OCI-LY7 (cell line): ENCODE measurements at places on chromosomes 6 and 20. TPM values are rescaled to one million over a fixed set of nuclear protein-coding genes. Genes with fewer than 3 reads are reported as not detected.

Gene SNPH
- not detected in 2 replicates for total RNA-seq

Gene LHFPL5
- total RNA-seq, result not detected in 2 replicates

DNA sequence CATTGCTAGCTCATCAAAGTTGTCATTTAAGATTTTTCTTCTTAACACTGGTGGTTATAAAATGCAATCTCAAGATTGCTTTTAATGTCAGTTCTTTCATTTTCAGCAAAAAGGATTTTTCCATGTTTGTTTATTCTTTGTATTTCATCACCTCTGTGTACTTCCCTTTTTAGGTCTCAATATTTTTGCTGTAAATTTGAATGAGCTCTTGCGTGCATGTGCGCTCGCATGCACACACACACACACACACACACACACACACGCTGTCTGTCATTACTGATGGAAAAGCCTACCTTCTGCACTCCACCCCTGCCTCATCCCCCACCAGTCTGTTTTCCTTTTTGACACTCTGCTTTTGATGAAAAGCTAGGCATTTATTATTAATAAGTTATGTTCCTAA is 85.3 kb upstream of the FYN start:
- DNase-seq, result no peak

DNA sequence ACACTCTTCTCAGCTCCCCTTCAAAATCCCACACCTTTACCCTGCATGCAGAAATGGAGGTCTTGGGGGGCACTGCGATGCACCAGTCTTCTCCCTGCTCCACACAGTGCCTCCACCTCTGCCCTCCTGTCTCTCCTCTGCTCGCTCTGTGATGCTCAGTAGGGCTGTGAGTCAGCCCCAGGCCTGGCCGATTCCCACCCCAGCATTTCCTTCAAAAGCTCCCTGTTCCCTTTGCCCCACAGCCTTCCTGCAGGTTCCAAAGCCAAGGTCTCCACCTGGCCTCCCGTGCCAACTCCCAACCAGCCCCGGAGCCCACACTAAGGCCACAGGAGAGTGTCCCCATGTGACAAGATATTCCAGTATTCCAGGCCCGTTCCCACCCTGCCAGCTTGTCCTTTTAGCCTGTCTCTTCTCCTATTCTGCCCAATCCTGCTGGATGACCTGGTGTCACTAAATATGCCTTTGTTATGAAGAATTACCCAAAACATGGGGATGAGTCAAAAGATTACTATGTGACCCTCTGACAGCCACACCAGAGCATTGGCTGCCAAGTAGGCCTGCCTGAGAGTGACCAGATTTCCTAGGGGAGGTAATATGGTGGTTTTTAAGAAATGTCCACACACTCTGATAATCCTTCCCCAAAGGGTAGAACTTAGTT is 118.9 kb upstream of the NXT1 start:
- no peak for DNase-seq

Gene FOXP4
- total RNA-seq, result 26.3 and 26.7 TPM in 2 replicates

DNA sequence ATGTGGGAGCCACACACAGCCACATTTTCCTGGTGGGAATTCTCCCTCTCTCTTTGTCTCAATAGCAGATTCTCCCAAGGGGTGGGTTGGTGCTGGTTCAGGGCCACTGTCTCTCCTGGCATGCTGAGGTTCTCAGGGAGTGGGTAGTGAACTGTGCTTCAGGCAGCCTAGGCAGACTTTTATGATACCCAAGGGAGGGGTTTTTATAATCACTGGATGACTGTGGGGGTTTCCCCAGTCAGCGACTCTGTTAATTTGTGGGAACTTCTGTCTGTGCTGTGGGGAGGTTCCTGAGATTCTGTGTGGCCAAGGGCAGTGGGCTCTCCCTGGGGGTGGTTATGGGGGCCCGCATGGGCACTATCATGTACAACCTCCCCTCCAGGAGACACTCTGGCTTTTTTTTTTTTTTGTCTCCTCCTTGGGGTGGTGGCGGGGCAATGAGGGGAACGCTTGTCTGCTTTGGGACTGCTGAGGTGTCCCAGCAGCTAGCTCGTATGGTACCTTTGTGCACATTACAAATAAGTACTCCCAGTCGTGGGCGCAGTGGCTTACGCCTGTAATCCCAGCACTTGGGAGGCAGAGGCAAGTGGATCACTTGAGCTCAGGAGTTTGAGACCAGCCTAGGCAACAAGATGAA is 10.0 kb downstream of the PTK7 start:
- DNase-seq, result no peak

GRCh38 chr20:17710379-17711266 is 10.9 kb downstream of the BANF2 start:
- DNase-seq, result no peak

Gene ZNF512B
- 13.6 and 14.3 TPM in 2 replicates for total RNA-seq

Gene C20orf202
- total RNA-seq, result not detected in 2 replicates

GRCh38 chr6:106249658-106250057 is 75.9 kb downstream of the ATG5 start:
- DNase-seq, result no peak

Gene VGLL2
- not detected in 2 replicates for total RNA-seq

DNA sequence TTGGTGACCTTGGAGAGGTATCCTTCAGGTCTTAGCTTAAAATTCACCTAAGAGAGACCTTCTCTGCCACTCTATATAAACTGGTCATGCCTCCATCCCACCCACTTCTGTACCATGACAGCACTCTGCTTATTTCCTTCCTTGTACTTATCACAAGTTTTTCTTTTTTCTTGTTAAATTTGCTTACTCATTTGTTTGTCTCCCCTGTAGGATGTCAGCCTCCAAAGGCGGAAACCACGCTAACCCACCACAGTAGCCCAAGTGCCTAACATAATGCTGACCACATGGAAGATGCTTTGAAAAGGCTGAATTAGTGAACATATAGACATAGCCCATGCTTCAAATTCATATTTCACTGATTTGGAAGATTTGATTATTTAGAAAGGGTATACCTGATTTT is 5.4 kb downstream of the BMP6 start:
- DNase-seq, result no peak

DNA sequence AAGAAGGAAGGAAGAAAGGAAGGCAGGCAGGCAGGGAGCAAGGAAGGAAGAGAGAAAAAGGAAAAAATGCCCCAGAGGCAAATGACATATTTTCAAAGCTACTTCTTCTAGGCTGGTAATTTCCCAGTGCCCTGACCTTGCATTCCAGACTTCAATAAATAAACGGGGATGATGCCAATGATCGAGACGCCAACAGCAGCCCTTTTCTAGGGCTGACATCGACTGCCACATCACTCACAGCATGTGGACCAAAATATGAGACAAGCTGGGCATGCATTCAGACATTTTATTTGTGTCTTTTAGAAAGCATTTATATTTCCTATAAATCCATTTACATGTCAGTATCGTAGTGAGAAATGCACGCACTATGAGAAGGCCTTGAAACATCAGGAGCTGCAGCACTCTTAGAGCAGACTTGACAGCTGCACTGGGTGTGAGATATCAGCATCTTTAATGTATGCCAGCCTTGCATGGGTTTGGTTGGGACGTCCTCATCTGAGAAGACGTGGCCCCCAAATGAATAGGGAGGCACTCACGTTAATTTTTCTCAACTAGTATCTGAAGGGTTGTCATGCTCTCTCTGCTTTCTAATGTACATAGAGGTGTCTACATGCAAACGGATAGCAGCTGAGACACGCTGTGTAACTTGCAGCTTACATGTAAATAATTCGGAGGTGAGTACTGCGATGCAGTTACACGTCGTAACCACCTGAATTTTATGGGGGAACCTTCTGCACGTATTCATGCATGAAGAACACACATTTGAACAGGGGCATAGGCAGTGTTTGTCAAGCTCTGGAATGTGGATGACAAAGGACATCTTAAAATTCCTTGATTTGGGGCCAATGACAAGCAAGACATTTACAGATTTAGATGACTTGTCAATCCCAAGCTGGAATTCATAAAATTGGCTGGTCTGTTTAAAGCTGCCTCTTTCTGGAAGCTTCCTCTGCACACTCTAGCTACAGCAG is 149.1 kb upstream of the AGPAT4 start:
- DNase-seq, result no peak

- DNase-seq, result no peak
These were observed 30.2 kb upstream of the NNAT start for GRCh38 chr20:37490663-37491350.

DNA sequence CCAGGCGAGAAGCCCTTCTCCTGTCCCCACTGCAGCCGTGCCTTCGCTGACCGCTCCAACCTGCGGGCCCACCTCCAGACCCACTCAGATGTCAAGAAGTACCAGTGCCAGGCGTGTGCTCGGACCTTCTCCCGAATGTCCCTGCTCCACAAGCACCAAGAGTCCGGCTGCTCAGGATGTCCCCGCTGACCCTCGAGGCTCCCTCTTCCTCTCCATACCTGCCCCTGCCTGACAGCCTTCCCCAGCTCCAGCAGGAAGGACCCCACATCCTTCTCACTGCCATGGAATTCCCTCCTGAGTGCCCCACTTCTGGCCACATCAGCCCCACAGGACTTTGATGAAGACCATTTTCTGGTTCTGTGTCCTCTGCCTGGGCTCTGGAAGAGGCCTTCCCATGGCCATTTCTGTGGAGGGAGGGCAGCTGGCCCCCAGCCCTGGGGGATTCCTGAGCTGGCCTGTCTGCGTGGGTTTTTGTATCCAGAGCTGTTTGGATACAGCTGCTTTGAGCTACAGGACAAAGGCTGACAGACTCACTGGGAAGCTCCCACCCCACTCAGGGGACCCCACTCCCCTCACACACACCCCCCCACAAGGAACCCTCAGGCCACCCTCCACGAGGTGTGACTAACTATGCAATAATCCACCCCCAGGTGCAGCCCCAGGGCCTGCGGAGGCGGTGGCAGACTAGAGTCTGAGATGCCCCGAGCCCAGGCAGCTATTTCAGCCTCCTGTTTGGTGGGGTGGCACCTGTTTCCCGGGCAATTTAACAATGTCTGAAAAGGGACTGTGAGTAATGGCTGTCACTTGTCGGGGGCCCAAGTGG is 5.3 kb downstream of the SNAI1 start:
- DNase-seq, result no peak

Gene MYH7B
- total RNA-seq, result 0.63 and 0.70 TPM in 2 replicates

DNA sequence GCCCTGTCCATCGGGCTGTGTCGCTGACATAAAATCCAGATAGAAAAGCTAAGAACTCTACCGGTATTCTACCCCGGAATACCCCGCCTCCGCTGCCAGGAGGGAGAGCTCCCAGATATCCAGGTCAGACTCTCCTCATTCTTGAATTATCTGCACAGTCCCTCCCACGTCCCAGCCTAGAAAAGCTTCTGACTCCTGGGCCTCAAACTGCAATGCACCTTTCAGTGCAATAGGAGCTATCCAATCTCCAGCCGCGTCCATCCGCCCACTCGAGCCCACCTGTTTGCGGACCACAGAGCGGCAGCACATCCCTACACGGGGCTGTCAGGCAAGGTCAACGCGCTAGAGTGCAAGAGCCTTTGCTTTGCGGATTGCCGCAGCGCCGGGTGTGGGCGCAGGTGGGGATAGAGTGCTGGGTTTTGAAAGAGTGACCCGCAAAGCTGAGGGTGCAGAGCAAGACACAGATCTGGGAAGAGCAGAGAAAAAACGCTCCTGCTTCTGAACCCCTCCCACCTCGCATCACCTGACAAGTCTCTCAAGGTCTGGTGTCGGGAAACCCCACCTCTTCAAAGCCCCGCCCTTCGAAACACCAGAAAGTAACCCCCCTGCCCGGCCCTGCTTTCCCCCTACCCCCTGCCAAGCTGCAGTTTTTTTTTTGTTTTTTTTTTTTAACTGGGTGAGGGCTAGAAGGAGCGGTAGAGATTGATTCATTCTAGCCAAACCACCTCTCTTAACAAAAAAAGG is 1.3 kb downstream of the TAPBP start:
- DNase-seq, result peak; percentile 88
